COLO829 (cell line): ENCODE measurements at places on chromosomes 16 and 17.

DNA sequence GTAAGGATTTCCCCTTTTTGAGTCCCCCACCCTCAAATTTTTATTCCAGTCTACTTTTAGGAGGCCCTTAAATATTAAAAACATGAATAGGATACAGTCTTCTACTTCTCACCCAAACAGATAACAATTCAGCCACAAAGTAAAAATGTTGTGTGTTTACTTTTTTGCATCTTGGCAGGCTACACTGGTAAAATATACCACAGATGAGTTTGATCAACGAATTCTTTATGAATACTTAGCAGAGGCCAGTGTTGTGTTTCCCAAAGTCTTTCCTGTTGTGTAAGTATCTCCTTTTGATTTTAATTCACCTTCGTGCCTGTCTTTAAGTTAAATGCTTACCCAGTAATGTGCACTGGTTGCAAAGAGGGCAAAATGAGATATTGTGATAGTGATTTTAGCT, 34.4 kb upstream of the RAB11FIP4 start:
- DNase-seq = no peak

GRCh38 chr17:9079461-9080103, 58.3 kb downstream of the NTN1 start:
- no peak for DNase-seq

DNA sequence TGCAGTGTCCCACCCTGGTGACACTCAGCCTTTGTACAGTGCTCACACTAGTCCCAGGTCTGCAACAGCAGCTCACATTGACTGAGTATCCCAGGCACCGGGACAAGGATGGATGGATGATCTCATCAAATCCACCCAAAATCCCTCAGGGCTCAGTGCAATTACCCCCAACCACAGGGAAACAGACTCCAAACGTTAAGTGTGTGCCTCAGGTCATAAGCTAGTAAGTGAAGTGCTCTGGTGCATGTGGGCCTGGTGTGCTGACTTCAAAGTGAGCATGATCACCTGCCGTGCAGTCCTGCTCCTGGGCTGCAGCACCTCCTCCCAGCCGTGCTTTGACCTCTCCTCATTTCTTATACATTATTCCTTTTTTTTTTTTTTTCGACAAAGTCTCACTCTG, 31.2 kb upstream of the CD300E start:
- DNase-seq = no peak

DNA sequence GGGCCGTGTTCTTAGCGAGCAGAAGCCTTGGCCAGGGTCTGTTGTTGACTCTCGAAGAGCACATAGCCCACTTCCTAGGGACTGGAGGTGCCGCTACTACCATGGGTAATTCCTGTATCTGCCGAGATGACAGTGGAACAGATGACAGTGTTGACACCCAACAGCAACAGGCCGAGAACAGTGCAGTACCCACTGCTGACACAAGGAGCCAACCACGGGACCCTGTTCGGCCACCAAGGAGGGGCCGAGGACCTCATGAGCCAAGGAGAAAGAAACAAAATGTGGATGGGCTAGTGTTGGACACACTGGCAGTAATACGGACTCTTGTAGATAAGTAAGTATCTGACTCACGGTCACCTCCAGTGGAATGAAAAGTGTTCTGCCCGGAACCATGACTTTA, 18.5 kb downstream of the RSPRY1 start:
- no peak for DNase-seq

DNA sequence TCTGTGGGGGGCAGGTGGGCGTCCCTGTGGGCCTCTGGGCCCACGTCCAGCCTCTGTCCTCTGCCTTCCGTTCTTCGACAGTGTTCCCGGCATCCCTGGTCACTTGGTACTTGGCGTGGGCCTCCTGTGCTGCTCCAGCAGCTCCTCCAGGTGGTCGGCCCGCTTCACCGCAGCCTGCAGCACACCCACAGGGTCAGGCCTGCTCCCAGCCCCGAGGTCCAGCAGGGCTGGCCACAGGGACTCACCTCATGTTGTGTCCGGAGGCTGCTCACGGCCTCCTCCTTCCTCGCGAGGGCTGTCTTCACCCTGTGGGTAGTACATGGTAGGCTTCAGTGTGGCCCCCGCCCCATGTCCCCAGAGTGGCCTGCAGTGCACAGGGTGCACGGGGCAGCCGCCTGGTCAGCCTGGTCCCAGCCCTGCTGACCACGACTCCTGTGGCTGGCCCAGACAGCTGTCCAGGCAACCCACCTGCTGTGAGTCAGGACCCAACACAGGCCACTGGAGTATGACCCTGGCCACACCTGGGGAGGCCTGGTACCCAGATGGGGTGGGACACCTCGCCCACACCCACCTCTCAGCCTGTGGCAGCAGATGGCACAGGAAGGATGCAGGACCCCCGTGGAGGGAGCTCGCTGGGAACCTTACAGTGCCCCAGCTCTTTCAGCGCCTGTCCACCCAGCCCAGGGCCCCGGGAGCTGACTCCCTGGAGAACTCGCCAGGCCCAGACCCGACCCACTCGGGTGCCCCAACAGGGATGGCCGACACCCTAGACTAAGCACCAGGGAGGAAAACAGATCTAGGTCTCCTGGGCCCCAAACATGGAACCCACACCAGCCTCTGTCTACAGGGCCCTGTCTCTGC, 23.9 kb upstream of the AATK start:
- DNase-seq = no peak

GRCh38 chr16:2829501-2830354, at the start of gene ZG16B:
Gene ZG16B (plus strand): TSS chr16:2830303. CDS start chr16:2830442, 139 bp downstream.
- no peak for DNase-seq

DNA sequence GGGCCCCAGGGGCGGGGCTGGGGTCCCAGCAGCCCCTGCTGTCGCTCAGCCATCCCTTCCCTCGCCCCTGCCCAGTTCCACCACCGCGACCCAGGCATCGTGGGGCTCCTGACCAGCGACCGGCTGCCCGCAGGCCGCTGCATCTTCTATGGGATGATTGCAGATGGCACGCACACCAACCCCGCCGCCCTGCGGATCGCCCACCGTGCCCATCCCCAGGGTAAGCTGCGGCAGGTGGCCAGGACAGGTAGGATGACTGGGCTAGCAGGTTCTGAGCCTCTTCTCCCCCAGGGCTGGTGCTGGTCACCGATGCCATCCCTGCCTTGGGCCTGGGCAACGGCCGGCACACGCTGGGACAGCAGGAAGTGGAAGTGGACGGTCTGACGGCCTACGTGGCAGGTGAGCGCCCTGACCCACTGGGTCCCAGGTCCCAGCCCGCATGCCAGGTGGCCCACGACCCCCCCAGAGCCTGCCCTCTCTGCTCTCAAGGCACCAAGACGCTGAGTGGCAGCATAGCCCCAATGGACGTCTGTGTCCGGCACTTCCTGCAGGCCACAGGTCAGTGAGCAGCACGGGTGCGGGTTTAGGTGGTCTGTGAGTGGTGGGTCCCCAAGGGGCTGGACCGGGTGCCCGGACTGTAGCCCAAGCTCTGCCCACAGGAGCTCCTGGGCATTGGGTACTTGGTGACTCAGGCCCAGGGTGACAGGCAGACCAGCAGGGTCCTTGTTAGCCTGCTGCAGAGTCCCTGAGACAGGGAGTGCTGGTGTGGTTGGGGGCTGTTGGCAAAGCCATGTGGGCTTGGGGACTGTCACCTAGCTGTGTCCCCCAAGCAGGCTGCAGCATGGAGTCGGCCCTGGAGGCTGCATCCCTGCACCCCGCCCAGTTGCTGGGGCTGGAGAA, 2.8 kb downstream of the CEMP1 start:
- no peak for DNase-seq

GRCh38 chr16:2609827-2610470, 72.1 kb downstream of the PDPK1 start:
- no peak for DNase-seq

DNA sequence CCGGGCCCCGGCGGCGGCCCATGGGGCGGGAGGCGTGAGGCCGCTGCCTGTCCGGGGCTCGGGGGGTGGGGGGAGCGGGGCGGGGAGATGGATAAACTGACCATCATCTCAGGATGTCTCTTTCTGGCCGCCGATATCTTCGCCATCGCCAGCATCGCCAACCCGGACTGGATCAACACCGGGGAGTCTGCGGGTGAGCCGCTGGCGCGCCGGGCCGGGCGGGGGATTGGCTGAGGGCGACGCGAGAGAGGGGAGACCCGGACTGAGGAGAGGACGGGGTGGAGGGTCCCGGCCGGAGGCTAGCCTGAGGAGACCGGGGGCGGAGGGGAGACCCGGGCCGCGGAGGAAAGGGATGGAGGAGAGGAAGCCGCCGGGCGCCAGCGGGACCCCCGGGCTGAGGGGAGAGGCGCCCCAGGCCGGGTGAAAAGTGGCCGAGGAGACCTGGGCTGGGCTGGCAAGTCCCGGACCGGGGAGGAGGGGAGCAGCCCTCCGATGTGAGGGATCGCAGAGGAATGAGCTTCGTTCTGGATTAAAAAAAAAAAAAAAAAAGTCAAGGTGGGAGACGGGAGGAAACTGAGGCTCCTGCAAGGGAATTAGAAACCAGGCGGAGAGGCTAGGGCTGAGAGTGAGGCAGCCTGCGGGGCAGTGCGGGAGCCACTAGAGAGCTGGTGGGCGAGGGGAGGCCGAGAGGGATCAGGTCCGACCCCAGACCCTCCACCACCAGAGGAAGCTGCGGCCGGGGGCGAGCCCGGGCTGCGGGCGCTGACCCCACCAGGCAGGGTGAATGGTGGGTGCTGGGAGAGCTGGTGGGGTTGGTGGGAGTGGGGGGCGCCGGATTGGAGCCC, 526 bp downstream of the MOSMO start:
- DNase-seq = no peak

- no peak for DNase-seq
Measured at GRCh38 chr16:64061621-64062020, 1060.2 kb downstream of the CDH11 start.

- DNase-seq = no peak
Measured at GRCh38 chr16:29804020-29804419, 2.3 kb upstream of the MAZ start.

- DNase-seq = peak; percentile 74
Measured at GRCh38 chr17:78359997-78360370, at the start of gene SOCS3. Gene SOCS3 (minus strand): TSS chr17:78360077. CDS start chr17:78359095, 982 bp downstream.

GRCh38 chr17:83037084-83037873, 42.1 kb upstream of the METRNL start:
- DNase-seq = no peak

DNA sequence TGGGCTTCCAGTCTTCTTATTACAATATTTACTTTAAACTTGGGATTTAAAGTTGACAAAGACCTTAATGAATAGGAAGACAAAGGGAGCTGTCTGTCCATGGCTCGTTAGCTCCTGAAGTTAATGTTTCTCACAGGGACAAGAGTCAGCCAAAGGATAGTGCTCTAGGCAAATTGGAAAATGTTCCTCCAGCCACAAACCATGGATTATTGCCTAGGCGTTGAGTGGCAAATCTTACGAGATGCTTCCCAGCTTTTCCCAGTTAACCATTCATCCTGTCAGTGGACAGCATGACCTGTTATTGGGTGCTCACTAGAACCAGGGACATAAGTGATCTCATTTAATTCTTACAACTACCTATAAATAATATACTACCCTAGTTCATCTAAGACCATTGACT, 3.6 kb downstream of the TEX2 start:
- DNase-seq = no peak

DNA sequence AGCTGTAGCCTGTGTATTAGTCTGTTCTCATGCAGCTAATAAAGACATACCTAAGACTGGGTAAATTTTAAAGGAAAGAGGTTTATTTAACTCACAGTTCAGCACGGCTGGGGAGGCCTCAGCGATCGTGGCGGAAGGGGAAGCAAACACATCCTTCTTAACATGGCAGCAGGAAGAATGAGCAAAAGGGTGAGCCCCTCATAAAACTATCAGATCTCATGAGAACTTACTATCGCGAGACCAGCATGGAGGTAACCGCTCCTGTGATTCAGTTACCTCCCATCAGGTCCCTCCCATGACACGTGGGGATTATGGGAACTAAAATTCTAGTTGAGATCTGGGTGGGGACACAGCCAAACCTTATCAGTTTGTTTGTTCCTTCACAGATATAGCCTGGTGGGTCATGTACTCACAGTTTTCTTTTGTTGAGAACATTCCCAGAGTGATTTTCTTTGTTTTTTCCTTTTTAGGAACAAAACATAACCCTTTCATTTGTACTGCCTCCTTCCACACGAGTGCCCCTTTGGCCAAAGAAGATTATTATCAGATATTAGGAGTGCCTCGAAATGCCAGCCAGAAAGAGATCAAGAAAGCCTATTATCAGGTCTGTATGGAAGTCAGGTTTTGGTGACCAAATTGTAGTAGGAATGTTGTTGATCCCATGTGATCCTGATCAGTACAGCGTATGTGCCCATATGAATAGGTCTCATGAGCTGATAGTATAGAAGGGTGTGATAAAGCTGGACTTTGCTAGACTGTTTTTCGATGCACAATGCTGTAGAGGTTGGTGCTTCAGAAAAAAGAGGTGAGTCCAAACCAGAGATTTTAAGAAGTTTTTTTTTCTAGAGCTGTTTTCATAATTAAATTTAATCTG, 8.5 kb downstream of the DNAJA3 start:
- no peak for DNase-seq

GRCh38 chr16:70478912-70479341, 24.5 kb downstream of the FCSK start:
- no peak for DNase-seq

GRCh38 chr17:20157001-20157310, 147.8 kb downstream of the SPECC1 start:
- no peak for DNase-seq

DNA sequence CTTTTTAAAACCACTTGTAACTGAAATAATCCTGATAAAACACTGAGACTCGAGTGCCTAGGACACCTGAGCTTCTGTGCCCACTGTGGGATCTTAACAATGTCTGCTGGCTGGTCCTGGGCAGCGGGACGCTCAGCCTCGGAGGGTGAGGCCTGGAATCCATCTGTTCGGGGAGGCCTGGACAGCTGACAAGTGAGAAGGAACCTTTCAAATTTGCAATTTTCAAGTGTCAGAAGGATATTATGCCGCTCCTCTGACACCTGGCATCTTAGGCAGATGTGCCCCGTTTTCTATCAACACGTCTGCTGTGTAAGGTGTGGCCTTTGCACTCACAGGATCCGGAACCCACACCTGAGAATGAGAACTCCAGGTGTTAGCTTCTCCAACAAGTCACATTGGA, 33.1 kb upstream of the C16orf78 start:
- no peak for DNase-seq

- DNase-seq = no peak
Measured at GRCh38 chr17:73785496-73785895, 141.3 kb upstream of the SDK2 start.

DNA sequence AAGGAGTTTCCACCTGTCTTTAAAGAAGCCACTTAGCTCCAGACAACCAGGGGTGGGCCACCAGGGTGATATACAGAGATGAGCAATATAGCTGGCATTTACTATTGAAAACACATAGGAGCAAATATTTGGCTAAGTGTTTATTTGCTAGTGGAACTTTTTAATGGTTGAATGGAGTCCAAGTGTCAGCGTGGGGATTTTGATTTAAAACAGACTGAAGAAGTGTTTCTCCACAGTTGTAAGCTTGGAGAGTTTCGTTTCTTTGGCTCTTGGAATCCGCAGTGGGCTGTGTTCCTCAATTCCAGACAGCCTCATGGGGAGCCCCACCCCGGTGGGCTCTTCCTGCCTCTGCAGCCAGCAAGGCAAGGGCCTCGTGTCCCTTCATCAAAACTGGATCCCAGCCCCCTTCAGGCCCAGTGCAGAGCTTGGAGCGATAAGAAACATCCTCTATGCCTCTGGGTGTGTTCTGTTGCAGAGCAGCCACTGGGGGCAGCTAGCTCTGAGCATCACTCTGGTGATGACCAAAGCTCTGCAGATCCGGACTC, 36.1 kb downstream of the NOG start:
- peak; percentile 33 for DNase-seq

- DNase-seq = no peak
Measured at GRCh38 chr17:29076087-29076486, 33.1 kb downstream of the PIPOX start.

- DNase-seq = no peak
Measured at GRCh38 chr16:56241596-56241995, 50.3 kb downstream of the GNAO1 start.
